Sigmoid colon (tissue), 7 donors: ENCODE measurements at places on chromosomes 7 and 10. TPM values are rescaled to one million over a fixed set of nuclear protein-coding genes. Genes with fewer than 3 reads are reported as not detected.

DNA sequence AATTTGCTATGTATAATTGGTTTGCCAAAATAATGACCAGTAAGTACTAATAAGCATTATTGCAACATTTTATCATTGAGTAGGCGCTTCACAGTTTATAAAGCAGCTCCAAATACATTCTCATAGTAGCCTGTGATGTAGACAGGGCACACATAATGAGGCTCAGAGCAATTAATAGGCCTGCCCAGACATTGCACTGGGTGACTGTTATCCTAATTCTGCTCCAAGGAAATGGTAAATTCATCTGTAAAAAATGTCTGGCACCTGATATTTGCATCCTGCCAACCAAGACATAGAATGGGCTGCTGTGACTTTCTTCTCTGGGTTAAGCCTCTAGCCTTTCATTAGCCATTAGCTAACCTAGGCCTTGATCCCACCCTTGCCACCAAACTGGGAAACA lies 97.6 kb downstream of the SEM1 start:
- no peak overlapping the region for H3K4me3 ChIP-seq
- no peak overlapping the region for H3K27ac ChIP-seq
- no peak for DNase-seq
- H3K4me1 ChIP-seq, result no peaks in the 10 kb centered on the region
- no peaks in the 10 kb centered on the region for H3K27me3 ChIP-seq
- no peaks in the 10 kb centered on the region for H3K36me3 ChIP-seq

DNA sequence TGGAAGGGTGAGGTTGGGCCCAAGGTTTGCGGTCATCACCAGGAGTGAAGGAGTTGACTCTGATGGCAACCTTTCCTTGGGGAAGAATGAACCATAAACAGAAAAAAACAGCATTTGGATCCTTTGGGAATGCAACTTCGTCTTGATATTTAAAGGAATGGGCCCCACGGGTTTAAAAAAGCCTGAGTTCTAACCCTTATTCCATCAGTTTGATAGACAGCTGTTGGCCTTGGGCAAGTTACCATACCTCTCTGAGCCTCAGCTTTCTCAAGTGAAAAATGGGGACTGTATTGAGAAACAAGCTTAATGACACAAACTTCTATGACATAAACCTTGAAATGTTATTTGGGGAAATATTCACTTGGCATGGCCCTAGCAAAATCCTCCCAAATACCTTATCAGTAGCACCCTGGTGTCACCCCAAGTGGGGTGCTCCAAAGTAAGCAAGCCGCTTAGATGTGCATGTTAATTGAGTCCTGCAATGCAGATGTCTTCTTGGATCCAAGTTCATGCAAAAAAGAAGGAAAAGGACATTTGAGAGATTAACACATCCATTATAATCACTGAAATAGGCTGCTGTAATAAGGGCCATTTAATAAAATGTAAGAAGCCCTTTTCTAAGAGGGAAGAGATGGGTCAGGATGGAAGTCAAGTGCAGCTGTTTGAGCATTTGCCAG lies 13.8 kb downstream of the MXI1 start:
- H3K27me3 ChIP-seq, result no peaks in the 10 kb centered on the region
- DNase-seq, result no peak
- H3K4me3 ChIP-seq, result peak overlapping the region; percentile 39
- H3K36me3 ChIP-seq, result no peaks in the 10 kb centered on the region
- H3K4me1 ChIP-seq, result no peaks in the 10 kb centered on the region

DNA sequence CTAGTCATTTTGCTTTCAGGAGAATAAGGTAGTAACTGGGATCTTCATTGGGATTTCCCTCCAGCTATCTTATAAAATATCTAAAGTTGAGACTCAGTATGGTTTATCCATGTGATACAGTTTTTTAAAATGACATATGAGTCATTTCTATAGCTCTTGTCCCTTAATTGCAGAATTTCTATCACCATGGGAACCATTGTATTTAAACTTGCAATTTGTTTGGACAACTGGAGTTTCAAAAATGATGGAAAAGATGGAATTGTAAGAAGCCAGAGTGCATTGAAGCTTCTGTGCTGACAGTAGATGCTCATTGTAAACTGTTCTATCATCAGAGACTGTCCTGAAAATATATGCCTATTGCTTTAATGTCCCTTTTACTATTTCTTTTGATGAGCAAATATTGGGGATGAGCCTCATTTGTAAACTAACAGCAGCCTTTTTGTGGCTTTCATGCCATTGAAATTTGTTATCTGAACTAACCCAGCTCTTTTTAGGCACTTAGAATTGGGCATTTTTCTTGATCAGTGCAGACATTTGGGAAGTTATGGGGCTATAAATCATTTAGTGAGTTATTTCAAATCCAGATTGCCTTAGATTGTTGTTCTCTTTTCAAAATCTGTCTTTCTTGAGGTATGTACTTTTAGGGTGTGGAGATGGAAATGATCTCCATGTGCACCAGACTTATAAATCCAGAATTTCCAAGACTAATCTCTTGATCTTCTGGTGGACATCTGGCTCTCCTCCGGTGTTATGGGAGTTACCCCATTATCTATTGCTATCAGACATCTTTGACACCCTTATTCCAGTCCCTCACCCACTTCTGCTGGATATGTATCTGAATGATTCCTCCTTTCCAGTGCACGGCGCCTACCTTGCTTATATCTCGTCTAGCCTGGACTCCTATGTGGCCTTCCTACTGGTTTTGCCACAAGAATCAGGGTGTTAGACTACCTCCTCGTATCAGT lies 159.0 kb downstream of the SND1 start:
- H3K4me1 ChIP-seq, result no peaks in the 10 kb centered on the region
- H3K4me3 ChIP-seq, result no peak overlapping the region
- H3K36me3 ChIP-seq, result no peaks in the 10 kb centered on the region
- no peaks in the 10 kb centered on the region for H3K27me3 ChIP-seq

DNA sequence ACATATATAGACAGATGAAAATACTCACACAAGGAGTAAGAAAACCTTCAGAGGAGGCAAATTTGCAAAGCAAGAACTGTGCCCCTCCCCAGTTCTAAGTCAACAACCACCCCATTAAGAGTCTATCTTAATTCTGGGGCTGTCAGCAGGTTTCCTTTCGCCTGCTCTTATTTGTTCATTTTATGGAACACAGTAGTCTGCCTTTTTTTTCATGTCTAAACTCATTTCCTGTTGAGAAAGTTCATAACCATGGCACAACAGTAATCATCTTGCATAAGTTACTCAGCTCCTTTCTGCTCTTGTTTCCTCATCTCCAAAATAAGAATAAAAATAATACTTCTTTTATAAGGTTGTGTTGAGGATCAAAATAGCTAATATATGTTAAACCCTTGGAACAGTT lies 25.8 kb upstream of the AMPH start:
- H3K36me3 ChIP-seq, result no peaks in the 10 kb centered on the region
- H3K4me1 ChIP-seq, result no peaks in the 10 kb centered on the region
- DNase-seq, result no peak

DNA sequence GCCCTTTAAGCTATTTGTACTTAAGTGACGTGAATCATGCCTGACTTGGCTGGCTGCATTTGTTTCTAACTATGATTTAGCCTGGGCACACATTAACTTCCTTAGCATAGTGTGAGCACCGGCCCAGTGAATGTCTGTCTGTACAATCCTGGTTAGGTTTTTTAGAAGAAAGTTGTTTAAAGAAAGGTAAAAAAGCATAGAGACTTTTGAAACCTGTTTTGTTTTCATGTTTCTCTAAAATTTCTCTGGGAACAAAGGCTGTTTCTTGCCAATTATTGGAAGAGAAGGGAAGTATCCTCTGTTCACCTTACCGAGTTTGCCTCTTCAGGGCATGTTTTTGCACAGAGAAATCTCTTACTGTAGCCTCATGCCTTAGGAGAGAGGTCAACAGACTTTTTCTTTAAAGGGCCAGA lies 42.9 kb upstream of the MET start:
- H3K4me1 ChIP-seq, result peaks cover 16% of the 10 kb centered on the region
- no peaks in the 10 kb centered on the region for H3K36me3 ChIP-seq
- peak overlapping the region; percentile 75 for H3K27ac ChIP-seq

DNA sequence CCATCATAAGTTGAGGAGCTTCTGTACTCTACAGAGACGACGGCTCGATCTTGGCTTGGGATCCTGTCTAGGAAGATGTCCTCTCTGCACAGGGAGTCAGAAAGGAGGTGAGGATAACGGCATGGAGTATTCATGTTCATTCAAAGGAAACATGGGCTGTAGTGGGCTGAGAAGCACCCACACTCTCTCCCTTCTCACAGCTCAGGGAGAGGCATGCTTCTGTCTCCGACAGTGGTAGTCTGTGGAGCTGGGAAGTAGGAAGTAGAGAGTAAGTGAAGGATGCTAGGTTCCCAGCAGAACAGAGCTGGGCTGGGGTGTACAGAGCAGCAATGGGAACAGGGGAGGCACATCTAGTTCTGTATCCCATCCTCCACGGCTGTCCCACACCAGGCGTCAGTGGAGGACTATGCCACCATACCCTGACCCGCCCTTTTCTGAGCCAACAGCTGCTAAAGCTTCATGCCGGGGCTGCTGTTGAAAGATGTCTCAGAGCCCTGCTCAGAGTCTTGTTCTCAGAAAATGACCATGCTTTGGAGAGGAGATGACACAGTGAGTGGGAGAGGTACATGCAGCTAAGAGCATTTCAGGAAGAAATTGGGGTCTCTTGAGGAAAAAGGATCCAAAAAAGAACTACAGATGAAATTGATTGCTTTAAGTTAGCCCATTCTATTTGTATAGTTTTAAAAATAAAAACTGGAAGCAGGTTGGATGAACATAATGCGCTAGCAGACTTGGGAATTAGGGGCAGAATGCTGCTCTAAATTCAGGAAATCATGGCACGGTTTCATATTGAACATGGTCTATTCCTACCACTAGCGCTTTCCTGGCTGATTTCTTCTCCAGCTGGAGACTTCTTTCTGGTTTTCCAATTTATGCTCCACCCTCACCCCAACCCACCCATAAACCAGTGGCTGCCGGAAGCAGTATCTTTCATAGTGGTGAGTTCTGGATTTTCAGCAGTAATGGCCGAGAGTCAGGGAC lies 138.6 kb downstream of the CHN2 start:
- no peak overlapping the region for H3K4me3 ChIP-seq
- no peak overlapping the region for H3K27ac ChIP-seq
- H3K4me1 ChIP-seq, result no peaks in the 10 kb centered on the region
- no peaks in the 10 kb centered on the region for H3K27me3 ChIP-seq
- no peak for DNase-seq

DNA sequence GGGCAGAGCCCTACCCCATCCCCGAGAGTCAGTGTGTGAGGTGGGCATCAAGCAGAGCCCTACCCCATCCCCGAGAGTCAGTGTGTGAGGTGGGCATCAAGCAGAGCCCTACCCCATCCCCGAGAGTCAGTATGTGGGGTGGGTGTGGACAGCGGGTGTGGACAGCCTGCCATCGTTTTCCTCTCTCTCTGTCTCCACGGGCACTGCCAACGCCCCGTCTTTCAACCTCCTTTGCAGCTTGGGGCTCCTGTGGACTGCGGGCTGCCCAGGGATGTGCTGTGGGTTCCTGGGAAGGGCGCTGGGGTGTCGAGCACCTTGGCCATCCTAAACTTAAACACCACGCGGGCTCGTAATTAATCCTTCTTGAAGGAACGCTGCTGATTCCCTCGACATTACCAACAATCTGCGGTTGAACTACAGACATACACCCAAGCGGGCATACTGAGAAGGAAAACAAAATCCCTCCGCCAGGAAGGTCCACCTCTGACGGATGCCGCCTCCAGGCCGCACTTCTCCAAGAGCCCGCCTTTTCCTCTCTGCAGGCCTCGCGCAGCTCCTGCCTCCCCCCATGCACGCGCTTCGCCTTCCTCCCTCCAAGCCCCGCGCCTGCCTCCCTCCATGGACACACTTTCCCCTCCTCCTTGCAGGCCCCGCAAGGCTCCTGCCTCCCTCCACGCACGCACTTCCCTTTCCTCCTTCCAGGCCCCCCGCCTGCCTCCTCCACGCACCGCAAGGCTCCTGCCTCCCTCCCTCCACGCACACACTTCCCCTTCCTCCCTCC lies 65.1 kb downstream of the ADARB2 start:
- no peaks in the 10 kb centered on the region for H3K4me1 ChIP-seq
- DNase-seq, result no peak
- H3K36me3 ChIP-seq, result no peaks in the 10 kb centered on the region
- H3K27me3 ChIP-seq, result no peaks in the 10 kb centered on the region
- H3K27ac ChIP-seq, result no peak overlapping the region

DNA sequence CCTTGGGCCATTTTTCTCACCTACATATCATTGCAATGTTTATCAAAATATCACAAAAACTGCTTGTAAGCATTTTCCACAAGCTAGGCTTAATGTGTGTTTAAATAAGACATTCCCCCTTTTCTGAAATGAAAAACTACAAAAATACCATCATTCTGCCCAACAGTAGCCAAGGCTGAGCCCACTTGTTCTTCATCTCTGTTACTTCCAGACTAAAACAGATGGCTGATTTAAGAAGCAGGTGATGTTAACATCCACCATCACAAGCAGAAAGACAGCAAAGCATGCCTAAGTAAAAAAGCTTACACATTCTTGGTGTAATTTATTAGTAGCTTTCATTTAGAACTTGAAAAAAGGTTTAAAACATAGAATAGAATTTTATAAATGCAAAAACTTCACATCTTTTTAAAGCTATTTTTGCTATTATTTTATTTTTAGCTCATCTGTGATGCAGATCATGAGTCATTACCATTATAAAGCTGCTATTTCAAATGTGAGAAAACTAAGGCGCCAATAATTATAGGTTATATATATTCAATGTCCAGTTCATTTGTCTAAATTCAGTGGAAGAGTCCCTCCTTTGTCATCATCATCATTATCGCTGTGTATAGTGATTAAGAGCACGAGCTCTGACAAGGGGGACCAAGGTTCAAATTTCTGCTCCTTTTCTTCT lies 109.4 kb downstream of the RELN start:
- no peaks in the 10 kb centered on the region for H3K4me1 ChIP-seq
- H3K4me3 ChIP-seq, result no peak overlapping the region
- H3K36me3 ChIP-seq, result no peaks in the 10 kb centered on the region
- DNase-seq, result no peak

Gene CCZ1
- 49.4 TPM for total RNA-seq

Gene LRRTM3
- not detected for total RNA-seq

Gene CFAP43
- total RNA-seq, result 0.68 TPM

Gene LIMK1
- total RNA-seq, result 15.0 TPM

Gene LIPF
- not detected for total RNA-seq

Gene PSD
- 449 TPM for total RNA-seq

Gene OR2A5
- not detected for total RNA-seq
